ENCODE measurements at places on chromosomes 12 and 14. TPM values are rescaled to one million over a fixed set of nuclear protein-coding genes. Genes with fewer than 3 reads are reported as not detected.

Gene KRT5
- total RNA-seq: not detected

DNA sequence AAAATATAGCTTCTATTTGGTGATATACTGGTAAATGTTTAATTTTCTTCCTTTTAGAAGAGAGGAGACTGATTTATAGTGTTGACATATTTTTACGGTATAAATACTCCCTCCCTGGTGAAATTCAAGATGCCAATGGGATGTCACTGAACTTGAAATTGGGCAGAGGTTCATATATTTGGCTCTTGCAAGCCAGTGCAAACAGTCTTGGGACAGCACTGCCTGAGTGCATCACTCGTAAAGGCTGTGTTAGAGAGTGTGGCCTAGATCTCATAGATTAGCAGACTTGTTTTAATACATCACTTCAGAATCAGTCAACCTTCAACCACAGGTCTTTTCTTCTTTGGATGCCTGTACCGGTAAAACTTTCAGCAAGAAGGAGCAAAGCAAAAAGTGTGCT lies 681.0 kb downstream of the NRXN3 start:
- no peak for DNase-seq

- peak; percentile 84 for DNase-seq
Observed at GRCh38 chr14:23306412-23307145, at the start of gene BCL2L2. TSS of gene BCL2L2 (plus strand) at chr14:23306833. CDS start at chr14:23307768, 935 bp downstream.

- DNase-seq: peak; percentile 52
Observed at GRCh38 chr12:13573698-13574321, 377.3 kb downstream of the EMP1 start.

- no peak for DNase-seq
Observed at GRCh38 chr14:102419716-102420115, 57.0 kb downstream of the TECPR2 start.

Gene ETNK1
- 37.6 TPM for total RNA-seq

- no peak for DNase-seq
Observed at GRCh38 chr14:79375356-79375755, 835.9 kb downstream of the DIO2 start.

- peak; percentile 49 for DNase-seq
Observed at GRCh38 chr12:85280165-85280983, at the start of gene ALX1. TSS of gene ALX1 (plus strand) at chr12:85280220. CDS start at chr12:85280262, 42 bp downstream.

DNA sequence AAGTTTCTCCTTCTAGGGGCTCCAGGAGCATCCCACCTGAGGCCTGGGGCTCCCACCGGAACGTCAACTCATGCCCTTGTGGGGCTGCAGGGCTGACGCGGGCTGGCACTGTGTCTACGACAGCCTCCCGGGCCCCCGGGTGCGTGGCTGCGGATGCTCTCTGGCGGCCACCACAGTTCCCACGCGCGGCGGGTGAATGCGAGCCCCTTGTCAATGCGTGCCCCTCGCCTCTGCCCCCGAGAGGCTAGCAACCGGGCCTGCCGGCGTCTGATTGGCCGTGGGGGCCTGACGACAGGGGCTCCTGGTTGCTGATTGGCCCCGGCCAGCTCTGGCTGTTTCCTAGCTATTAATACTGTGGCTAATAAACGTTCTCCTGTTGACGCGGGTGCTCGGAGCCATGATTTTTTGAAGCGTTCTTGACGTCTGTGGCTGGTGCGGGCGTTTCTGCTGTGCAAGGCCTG lies 1.8 kb upstream of the MEG3 start:
- peak; percentile 38 for DNase-seq

GRCh38 chr12:2580821-2581220 lies 213.9 kb upstream of the FKBP4 start:
- peak; percentile 15 for DNase-seq

Gene PMEL
- total RNA-seq: 0.82 TPM

DNA sequence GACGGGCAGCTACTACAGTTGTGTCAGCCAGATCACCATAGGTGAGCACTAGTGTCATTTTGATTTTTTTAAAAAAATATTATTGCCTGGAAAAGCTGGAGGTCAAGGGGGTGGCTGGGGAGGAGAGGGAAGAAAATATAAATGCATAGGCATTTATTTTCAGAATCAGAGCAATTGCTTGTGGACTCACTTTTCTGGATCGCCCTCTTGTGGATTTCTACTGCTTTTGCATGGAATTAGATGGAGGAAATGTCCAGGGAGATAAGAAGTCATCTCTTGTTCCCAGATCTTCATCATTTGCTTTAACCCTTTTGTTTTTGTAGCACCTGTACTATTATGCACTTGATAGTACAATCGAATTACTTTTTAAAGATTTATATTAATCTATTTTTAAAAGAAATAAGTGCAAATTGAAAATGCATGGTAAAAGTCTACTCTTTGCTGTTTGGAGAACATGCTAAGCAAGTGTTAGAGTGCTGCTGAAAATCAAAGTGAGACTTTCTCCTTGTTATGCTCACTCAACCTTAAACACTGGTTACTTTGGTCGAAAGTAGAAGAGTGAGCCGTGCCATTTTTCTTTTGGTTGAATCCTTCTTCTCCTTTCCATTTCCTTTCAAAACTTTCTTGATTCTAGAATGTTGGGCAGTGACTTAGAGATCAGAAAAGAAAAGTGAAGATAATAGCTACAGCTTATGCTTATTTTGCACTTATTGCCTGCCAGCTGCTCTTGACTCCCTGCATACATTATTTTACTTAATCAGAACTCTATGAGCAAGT lies 60.6 kb upstream of the ANO4 start:
- DNase-seq: peak; percentile 63

Gene OVCH1
- total RNA-seq: 0.27 TPM

DNA sequence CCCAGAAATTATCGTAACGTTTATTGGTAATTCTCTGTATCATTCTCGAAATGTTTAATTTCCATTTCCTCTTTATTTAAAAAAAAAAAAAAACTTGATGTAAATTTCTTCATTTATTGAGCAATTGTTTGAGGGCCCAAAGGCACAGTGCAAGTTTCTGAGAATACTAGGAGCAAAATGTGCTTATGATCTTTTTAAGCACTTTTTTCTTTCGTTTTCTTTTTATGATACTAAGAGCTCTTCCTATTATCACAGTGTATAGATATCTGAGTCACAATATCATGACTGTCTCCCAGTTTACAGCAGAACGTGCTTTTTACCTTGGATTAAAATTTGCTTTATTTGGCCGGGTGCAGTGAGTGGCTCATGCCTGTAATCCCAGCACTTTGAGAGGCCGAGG lies 5.6 kb downstream of the ATP2A2 start:
- DNase-seq: peak; percentile 27

DNA sequence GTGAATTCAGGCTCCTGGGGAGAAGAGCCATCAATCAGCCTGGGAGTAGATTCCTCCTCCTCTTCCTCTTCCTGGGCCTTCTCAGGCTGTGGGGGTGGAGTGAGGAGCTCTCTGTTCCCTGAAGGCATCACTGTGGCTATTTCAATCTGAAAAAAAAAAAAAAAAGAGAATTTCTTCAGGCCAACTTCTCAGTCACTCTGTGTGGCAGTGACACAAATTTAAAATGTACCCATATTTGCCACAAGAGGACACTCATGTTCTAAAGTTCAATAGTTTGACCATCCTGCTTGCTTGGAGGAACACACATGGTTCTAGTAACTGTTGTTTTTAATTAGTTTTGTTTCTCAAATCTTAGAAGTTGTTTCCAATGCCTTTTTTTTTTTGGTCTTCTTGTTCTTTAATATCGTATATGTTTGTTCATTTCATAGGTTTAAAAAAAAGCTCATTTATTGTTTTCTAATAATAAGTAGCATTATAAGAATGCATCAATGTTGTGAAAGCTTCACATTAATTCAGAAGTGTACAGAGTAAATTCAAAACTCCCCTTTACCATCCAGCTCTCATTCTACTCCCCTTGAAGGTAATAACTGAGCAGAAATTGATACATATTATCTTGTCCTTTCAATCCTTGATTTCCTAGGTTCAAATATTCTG lies 23.3 kb upstream of the CCER1 start:
- DNase-seq: peak; percentile 87

Measured in fibroblast of the aortic adventitia (primary cell).